AG10803 (cell line): ENCODE measurements at places on chromosomes 6 and 20.

DNA sequence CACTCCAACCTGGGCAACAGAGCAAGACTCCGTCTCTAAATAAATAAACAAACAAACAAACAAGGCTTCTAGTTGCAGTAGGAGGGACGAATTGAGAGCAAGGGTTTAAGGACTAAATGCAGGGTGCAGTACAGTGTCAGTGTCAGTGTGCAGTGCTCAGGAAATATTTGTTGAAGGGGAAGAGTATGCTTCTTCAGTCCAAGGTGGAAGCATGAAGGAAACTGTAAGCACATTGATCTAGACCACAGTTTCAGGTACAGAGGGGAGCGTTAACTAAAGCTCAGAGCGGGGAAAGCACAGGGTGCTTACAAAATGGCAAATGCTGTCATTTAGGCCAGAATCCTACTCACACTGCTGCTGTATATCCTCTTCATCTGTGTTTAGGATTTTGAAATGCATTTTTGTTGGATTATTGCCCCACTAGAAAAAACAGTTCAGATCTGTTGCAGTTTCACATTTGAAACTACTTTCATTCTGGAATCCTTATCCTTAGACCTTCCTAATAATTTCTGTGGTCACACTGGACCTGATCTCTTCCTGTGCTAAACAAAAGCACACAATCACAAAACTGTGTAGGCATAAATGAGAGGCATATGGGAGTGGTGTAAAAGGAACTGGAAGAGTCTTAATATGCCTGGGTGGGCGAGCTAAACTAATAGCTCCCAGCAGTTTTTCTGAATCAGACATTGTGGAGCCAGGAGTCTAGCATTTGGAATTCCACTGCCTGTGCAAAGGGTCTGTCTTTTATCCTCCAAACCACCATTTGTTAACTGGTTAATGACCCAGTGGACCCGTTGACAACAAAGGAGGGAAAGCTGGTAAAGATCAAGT, 41.4 kb downstream of the CBFA2T2 start:
- DNase-seq: peak; percentile 48

DNA sequence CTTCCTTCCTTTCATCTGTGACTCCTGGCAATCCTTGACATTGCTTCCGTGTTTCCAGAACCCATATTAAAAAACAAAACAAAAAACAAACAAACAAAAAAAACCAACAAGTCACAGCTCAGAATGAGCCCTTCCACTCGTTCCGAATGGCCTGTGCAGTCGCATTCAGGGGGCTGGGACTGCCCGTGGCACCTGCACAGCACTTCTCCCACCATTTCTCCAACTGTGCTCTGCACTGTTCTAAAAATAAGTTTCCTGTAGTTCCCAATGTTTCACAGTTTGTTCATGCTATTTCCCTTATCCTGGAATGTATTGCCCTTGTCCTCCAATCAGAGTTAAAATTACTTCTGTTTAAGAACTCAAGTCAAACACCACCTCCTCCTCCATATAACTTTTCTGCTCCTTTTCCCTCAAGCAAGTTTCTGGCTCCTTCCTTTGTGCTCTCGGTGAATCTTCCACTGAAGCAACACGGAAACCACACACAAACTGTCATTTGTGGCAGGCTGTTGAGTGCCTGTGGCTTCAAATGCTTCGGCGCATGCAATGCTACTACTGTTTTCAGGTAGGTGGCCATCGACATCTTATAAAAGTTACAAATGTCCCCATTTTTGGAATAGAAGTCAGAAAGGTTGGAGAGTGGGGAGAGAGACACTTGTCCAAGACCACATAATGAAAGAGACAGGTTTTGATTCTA, 57.7 kb downstream of the PDE10A start:
- DNase-seq: no peak

DNA sequence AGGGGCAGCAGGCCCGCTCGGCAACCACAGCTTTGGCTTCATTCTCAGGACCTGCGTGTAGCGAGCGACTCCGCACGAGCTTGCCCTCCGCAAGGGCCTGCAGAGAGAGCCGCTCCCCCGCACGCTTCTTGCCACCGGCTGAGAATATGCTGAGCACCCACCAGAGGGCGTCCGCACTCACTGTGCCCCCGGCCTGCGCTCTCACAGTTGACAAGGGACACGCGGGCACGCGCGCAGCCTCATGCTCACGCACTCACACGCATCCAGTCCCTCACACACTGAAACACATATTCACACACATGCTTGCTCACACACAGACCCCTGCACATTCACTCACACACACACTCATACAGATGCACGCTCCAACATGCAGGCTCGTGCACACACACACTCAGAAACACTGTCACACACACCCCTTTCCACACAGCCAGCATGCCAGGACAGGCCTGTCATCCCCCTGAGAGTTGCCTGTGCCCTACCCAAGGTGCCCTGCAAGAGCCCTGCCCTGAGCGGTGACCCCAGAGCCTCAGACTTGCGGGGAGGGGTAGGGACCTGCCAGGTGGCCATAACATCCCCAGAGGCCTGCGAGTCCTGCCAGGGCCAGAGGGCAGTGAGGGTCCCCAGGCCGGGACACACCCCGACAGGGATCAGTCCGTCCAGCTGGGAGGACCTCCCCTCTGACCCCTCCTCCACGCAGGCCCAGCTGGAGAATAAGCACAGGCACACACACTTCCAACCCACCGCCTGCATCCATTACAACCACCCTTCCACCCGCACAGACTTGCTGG, 174.1 kb downstream of the BMP7 start:
- peak; percentile 43 for DNase-seq

- no peak for DNase-seq
Measured at GRCh38 chr20:35743693-35744491, 1.8 kb upstream of the RBM39 start.

DNA sequence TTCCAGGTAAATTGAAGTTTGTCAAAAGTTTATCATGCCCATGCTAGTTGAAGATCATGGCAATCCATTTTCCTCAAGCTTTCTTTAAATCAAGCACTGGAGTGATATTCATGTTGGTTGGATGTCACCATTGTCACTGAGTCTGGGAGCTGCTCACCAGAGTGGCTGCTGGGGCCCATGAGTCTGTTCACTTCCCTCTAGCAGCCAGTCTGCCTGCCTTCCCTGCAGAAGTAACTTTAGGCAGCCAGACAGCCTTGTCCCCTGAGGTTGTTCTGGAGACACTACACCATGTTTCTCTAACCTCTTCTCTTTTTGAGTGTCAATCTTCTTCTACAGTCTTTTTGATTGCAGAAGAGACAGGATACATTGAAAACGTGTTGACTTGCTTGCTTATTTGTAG, 5.5 kb downstream of the SIRT5 start:
- DNase-seq: no peak

- peak; percentile 20 for DNase-seq
Measured at GRCh38 chr6:33271117-33271467, 584 bp downstream of the VPS52 start.

DNA sequence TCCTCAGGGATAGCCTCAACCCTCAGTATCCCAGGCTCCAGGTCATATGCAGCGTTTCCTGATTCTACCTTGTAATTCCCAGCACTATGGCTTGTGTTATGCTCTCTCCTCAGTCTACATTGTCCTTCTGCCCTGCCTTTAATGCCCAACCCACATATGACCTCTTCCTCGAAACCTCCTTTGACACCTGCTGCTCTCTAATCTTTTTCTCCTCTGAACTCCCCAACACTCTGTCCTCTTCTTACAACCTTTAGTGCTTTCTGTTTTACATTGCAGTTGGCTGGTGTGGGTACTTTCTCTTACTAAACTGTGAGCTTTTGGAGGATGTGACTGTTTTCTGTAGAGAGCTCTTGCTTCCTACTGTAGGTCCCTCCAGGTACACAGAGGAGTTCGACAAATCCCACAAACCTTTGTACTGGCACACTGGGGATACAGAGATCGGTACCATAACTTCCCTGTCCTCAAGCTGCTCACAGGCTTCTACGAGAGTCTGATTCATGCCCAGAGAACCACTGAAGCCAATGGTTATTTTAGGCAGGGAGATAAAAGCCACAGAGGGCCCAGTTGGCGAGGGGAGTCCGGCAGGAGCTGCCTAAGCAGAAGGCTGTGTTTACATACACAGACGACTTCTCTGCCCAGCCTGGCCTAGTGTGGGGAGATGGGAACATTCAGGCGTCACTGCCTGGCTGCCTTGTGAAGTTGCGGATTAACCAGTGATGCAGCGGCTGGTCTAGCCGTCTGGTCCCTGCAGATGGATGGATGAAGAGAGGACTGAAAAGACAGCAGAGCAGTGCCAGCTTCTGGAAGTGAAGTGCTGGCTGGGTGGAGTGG, 8.4 kb upstream of the EPB41L1 start:
- DNase-seq: no peak

GRCh38 chr6:39421383-39422225, 99.1 kb upstream of the KCNK16 start:
- peak; percentile 60 for DNase-seq

- peak; percentile 82 for DNase-seq
Measured at GRCh38 chr20:46400253-46400652, 6.2 kb downstream of the ELMO2 start.

- no peak for DNase-seq
Measured at GRCh38 chr6:7241709-7242645, 71.0 kb downstream of the SSR1 start.
